ENCODE measurements at places on chromosomes 1 and 21.

DNA sequence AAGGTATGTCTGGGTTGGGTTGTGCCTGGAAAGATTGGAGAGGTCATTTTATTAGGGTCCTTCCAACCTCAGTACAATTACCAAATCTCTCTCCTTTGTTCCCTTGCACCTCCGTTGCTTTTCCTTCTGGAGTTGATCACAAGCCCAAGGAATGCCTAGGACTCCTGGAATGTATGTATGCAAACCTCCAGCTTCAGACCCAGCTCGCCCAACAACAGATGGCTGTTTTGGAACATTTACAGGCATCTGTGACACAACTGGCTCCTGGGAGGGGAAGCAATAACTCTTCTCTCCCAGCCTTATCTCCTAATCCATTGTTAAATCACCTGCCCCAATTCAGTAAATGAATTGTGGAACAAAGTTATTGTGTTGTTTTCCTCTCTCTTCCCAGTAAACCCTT, 8.3 kb downstream of the TSACC start:
- peak; percentile 94 for DNase-seq

DNA sequence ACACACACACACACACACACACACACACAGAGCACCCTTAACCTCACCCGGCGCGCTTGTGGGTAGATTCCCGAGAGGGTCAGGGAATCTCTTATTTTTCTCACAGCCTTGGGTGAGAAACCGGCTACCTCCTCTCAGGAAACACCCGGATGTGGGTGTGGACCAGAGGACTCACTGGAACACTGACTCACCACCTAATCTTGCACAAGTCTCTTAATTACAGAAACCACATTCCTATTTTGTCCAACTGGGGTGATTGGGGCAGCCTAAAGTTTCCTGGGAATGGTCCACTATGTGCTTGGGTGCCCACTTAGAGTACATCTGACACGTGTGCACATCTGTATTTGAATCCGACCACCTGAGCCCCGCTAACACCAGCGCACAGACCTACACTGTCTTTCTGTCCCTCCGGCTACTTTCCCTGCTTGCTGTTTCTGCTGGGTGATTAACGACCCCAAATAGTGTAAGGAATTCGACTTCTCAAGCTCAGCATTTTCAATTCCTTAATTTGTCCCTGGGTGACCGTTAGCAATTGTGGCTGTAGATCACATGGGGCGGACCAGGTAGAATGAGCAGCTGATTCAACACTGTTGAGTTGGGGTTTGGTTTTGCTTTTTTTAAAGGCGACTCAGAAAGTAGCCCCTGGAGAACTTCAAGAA, 14.0 kb upstream of the TBX15 start:
- peak; percentile 94 for DNase-seq

GRCh38 chr1:96882096-96882495, 160.5 kb downstream of the PTBP2 start:
- peak; percentile 5 for DNase-seq

DNA sequence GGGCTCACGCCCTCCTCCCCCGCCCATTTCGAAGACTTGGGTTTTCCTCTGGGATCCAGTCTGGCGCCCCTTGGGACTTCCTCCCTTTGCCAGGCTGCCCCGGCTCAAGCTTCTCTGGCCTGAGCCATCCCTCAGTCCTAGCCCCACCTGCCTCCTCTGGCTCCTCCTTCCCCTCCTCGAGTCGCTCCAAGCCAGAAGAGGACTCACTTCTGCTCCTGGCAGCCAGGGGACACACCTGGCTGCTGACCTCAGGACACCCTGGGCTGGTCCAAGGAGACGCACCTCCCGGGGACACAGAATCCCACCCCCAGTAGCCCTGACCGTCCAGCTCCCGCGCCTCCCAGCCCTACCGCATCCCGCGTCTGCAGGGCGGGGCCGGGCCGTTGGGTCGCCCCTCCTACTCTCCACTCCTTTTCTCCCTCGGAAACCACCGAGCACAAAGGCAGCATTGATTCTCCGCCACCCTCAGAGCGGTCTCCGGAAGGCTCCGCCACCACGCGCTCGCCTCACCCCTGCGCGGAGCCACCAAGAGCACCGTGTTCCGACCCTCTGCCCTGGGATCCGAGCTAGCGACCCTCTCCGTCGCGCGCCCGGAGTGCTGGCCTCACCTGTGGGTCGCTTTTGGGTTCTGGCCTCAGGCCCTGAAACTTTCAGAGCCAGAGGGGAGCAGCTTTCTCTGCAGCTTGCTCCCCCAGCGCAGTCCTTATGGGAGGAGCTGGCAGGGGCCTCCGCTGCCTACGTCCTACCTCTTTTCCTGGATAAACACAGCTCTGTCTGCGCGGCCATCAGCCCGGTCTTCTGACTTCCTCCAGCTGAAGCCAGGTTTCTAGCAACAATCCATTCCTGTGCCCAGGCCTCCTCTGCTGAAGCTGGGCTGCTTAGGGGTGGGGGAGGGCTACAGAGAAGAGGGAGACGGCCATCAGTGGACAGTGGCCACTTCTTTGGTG, at the start of gene C2CD4D:
TSS of gene C2CD4D (minus strand) at position 364 of the 947 bp plus-strand sequence. CDS start 831 bp downstream, outside the sequence.
- no peak for DNase-seq

- DNase-seq: peak; percentile 80
Measured at GRCh38 chr1:86774305-86775295, 70.2 kb downstream of the SH3GLB1 start.

DNA sequence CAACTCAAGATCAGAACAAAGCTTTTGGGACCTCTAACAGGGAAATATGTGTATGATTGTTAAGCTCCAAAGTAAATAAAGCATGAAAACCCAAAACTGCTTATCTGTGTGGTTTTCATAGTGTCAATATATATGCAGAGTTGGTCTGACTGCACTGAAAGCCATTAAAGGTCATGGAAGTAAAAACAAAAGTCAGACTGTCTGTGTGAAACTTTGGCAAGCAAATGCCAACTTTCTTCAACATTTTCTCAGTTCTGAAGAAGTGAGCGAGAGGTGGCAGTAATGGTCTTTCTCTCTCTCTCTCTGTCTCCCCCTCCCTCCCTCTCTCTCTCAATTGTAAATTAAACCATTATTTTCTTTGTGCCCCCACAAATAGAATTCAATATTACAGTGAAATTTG, 100.1 kb upstream of the S1PR1 start:
- peak; percentile 30 for DNase-seq

DNA sequence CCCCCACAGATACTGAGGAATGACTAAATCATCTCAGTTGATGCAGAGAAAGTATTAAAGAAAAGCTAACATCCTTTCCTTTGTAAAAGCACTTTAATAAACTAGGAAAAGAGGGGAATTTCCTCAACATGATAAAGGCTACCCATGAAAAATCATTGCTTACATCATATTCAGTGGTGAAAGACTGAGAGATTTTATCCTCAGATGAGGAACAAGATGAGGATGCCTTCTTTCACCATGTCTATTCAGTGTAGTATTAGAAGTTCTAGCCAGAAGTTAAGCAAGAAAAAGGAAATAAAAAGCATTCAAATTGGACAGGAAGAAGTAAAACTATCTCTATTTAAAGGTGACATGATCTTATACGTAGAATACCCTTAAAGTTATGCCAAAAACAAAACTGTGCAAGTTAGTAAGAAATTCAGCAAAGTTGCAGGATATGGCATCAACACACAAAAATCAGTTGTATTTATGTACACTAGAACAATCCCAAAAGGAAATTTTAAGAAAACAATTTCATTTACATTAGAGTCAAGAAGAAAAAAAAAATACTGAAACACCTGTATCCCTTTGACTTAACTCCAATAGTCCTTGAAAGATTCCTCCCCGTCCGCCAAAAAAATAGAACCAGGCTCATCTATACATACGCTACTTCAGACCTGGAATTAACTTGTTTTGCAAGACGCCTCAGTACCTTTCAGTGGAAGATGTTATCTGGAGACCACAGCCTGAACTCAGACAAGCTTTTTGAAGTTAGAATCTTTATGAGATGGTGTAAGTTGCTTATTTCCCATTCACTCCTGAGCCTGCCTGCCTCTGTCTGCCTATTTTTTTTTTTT, 17.5 kb downstream of the ZMYM4 start:
- no peak for DNase-seq

DNA sequence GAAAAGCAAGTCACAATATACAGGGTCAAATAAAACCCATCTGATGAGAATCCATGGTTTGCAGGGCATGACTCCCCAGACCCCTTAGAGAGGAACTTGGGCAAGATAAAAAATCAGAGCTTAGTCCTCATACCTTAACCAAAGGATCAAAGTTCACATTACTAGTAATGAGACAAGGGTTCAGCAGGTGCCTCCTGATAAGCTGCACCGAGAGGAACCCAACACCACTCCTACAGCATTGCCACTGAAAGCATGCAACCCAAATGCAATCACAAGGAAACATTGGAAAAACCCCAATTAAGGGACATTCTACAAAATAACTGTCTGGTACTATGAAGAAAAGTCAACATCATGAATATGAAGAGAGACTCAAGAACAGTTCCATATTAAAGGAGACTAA, 29.7 kb downstream of the CCDC185 start:
- no peak for DNase-seq

DNA sequence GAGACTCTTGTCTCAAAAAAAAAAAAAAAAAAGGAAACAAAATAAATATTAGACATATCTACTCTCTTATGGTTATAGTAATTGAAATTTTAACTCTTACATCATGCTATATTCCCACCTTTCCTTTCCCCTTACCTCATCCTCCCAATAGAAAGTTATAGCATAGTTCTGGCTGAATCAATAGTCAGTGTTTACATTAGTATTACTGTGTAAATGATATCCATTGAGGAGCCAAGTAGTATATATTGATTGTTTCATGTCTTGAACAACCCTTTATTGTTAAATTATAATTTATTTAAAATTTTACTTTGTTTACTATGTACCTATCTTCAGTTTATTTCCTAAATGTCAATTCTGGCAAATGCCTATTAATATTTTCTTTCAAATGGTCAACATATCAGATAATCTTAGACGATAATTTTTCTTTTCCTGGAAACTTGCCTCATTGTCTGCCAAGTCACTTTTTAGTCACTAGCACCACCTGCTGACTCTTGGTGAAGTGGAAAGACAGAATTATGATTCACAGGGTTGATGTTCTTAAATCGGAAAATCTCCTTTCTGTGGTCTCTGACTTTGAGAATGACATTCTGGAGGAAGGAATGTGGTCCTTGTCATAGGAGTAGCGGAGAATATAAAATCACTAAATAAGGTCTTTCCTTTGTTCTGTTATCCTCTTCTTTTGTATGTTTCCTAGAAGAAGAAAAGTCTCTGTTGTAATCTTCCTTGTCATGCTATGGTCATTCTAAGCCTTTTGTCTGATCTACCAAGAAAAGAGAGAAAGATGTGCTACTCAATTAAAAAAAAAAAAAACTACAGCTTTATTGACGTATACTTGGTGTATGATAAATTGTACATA, 8.6 kb downstream of the HJV start:
- peak; percentile 81 for DNase-seq

DNA sequence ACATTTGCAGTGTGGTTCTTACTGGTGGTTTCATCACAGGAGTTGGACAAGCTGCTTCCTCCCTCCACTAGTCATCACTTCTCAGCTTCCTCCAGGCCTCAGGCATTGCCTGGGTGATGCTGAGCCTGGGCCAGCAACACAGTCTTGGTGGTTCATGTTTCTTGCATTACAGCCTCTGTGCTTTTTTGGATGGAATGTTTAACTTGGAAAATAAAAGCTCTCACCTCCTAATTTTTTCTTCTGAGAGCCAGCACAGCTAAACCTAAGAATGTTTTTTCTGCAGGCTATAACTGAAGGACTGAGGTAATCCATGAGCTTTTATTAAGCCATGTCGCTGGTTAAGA, 66.1 kb upstream of the RHOU start:
- DNase-seq: peak; percentile 85

GRCh38 chr1:175449306-175449705, 256.7 kb upstream of the KIAA0040 start:
- no peak for DNase-seq

- no peak for DNase-seq
Measured at GRCh38 chr1:31064718-31065309, 703 bp downstream of the PUM1 start.

DNA sequence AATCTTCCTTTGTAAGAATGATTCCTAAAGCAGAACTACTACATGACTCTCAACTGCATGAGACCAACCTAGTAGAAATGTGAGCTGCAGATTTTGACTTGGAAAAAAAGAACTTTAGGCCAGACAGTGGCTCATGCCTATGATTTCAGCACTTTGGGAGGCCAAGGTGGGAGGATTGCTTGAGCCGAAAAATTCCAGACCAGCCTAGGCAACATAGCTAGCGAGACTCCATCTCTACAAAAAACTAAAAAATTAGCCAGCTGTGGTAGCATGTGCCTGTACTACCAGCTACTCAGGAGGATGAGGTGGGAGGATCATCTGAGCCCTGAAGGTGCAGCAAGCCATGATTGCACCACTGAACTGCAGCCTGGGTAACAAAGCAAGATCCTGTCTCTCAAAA, 24.7 kb upstream of the ITLN2 start:
- no peak for DNase-seq

- DNase-seq: no peak
Measured at GRCh38 chr1:54947540-54947939, 32.9 kb upstream of the TMEM61 start.

DNA sequence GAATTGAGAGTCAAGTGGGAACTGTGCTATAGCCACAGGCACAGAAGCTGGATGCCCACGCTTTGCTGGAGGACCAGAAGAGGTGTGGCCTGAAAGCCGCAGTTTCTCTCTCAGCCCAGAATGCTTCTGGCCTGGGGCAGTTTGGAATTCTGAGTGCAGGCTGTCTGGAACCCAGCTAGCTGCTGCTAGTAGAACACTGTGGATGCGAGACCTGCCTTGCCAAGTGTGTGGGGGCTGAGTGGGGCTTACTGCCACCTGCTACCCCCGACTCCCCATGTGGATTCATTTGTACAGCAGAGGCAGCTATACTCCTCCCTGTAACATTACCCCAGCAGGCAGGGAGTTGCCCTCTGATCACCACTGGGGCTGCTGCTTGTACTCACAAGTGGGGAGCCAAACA, 12.2 kb downstream of the ADAMTS1 start:
- DNase-seq: no peak

DNA sequence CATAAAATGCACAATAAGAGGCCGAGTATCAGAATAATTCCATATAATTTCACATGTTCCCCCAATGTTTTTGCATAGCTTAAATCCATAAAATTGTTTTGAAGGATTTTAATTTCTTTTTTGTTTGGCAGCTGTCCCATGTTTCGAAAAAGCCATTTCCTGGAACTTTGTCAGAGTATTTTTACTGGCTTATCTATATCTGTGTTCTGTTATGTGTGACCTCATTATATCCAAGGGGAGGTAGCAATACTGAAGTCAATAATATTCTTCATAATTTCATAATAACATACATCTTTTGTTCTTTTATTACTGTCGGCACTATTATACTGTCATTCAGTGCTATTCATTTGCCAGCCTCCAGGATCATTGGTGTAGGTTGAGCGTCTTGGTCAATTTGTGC, 9.4 kb upstream of the BACH1 start:
- DNase-seq: no peak

Data from AG10803 (cell line).